MCF 10A (cell line): ENCODE measurements at places on chromosomes 11 and 22.

DNA sequence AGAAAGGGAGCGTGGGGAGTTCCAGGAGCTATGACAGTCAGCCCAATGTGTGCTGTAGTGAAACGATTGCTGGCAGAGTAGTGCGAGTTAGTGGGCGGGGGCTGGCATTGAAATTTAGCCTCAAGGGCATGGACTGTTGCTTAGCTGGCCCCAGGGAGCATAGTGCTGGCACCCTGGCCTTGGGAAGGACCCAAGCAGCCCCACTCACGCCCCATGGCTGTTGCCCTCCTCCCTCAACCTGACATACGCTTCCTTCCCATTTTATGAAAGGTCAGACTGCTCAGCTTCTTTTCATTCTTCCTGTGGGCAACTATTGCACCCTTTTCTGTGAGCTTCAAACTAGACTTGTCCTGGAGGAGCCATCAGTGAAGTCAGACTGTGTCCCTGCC is 52.0 kb upstream of the SUSD2 start:
- no peak for DNase-seq

GRCh38 chr11:62918531-62918930 is 2.6 kb downstream of the CHRM1 start:
- DNase-seq = no peak

DNA sequence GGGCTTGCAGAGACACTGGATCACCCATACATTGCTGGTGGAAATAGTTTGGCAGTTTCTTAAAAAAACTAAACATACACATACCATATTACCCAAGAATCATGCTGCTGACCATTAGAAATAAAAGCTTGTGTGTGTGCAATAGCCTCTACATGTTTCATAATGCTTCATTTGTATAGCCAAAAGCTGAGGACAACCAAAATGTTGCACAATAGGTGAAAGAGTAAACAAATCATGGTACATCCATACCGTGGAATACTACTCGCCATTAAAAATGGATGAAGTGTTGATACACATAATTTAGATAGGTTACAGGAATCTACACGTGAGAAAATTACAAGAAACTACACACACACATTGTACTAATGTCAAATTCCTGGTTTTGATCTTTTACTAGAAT is 6.5 kb downstream of the KBTBD3 start:
- peak; percentile 28 for DNase-seq

DNA sequence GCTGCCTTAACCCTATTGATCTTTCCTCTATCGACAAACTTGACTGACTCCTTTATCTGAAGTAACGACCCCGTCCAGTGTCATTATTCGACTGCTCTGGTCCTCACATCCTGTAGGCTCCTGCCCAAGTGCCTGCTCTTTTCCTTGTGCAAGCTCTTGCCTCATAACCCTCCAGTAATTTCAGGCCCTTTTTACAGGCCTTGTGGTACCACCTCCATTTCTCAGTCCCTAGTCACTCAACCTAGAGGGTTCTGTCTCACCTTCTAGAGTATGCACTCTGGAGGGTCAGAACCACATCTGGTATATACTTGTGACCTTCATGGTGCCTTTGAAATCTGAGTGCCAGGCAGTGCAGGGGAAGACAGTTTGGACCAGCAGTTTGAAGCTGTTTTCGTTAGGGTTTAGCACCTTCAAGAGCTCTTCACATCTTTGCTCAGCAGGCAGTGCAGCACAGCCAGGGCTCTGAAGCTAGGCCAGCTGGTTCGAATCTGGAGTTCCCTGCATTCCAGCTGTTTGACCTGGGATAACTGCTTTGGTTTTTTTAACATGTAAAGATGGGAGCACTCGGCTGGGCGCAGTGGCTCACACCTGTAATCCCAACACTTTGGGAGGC is 11.2 kb downstream of the SNRPD3 start:
- no peak for DNase-seq

- DNase-seq = no peak
Observed at GRCh38 chr11:34609187-34609751, 11.6 kb upstream of the EHF start.

DNA sequence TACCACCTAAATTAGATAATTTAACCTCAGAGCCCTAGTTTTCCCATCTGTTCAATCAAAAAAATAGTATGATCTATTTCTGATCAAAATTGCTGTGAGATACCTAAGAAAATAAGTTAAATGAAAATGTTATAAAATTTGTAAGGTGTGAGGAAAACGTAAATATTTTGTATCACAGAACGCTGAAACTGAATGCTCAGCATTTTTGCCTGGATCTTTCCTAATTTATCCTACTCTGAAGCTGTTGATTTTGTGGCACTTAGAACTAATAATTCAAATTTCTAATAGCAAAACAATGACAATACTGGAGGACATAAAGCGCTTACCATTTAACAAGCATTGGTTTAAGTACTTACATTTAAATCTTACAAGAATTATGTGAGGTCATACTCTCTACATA is 674.2 kb downstream of the FAM181B start:
- no peak for DNase-seq

DNA sequence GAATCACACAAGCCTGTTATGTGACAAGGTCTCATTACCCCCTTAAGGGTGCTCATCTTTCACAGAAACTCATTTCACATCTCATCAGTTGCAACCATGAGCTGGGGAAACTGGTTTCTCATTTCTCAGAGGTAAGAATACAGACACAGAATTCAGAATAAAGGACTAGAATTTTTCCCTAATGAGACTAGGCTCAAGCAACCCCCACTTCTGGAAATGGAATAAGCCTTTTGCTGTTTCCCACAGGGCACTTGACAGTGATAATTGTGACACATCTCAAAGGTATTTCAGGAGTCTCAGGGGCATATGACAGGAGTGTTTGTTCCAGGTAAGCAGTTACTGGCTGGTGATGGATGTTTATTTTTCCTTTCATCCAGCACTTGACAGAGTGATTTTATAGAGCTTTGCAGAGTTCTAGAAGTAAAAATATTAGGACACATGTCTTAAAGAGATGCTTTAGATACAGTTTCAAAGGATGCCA is 112.9 kb upstream of the DDI1 start:
- DNase-seq = peak; percentile 28
